ENCODE measurements at places on chromosomes 4 and X.

- DNase-seq = no peak
Measured at GRCh38 chr4:111037591-111038360, 414.9 kb upstream of the PITX2 start.

- no peak for DNase-seq
Measured at GRCh38 chr4:79212311-79212710, 113.5 kb downstream of the NAA11 start.

DNA sequence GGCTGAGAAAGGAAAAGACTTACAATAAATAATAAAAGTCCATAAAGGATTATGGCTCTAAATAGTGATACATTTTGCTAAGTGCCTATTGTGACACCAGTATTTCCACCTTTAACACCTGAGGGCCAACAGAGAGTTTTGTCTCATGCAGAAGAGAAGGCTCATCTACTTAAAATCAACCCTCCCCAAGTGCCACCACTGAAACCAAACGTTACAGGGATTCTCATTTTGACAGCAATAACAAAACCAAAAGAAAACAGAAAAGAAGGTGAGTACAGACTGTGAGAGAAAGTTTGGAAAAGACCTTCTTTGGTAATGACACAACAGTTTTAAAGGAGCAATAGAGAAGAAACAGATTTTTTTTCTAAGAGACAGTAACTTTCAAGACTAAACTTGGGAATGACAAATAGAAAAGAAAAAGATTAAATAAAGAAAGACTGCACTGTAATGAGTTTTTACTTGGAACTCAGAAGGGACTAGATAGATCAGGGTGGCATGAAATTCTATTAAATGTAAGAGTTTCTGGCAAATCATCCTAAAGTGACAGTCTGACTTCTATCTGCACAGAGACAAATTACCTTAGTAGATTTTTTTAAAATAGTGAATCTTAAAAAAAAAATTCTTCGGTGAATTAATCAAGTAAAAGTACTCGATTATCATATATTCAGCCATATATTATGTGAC is 109.7 kb downstream of the ZNF827 start:
- DNase-seq = no peak

DNA sequence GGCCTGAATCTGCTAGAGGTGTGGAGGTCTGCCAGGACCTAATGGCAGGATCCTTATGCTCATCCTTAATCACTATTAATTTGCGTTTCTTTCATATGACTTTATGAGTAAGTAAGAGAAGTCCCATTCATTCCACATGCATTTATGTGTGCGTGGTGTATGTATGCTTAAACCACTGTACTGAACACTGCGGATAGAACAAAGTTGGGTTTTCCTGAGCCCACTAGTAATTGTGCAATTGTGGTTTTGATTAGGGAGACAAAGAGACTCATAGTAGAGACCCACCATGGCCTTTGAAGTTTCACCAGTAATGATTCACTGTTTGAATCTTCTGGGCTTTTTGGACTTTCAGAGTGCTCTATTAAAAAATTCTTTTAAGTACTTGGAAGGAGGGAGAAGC is 498.5 kb upstream of the DIPK2B start:
- no peak for DNase-seq

DNA sequence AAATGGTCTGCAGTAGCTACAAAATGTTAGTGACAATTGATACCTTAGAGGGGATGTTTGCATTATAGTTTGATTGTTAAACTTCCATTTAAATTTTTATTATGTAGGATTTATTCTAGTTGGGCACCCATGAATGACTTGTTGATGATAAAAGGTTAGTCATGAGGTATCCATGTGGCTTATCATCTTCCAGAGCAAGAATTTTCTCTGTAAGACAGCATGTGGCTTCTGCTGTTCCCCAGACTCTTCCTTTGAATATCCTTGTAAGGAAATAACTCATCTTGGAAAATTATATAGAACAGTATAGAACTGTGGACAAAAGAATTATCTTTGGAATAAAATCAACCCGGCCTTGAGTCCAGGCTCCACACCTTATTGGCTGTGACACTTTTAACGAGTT is 40.1 kb upstream of the KLHL8 start:
- no peak for DNase-seq

DNA sequence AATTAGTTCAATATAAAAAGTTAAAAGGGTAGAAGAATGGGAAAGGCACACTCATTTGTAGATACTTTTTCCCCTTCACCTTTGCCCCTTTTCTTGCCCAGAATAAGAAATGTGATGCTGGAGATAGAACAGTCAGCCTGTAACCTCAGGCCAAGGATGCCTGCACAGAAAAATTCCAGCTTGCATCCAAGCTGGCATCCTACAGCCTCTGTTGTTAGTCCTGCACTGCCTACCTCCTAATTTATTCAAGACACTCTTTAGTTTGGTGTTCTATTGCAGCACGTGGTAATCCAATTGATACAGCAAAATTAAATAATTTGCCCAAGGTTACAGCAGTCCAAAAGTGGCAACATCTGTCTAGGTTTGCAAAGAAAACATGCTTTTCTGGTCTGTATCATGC is 9.7 kb upstream of the USO1 start:
- DNase-seq = no peak

GRCh38 chr4:38114386-38115150 is 154.4 kb downstream of the PTTG2 start:
- DNase-seq = no peak

- no peak for DNase-seq
Measured at GRCh38 chr4:140807491-140808252, 51.5 kb upstream of the TBC1D9 start.

DNA sequence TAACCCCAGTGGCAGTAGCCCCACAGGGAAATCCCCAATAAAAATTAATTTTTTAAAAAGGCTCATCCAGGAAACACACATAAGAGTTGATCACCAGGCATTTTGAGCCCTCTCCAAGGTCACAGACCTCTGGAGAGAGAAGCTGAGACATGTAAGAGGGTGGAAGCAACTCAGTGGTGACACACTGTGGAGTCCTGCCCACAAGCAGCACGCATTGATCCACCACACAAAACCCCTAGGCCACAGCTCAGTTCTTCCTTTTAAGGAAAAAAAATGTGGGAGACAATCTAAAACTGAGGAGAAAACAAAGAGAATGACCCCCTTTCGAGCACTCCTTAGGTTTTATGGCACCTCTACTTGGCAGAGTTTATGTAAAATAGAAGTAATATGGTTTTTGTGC is 71.7 kb upstream of the S100G start:
- no peak for DNase-seq

DNA sequence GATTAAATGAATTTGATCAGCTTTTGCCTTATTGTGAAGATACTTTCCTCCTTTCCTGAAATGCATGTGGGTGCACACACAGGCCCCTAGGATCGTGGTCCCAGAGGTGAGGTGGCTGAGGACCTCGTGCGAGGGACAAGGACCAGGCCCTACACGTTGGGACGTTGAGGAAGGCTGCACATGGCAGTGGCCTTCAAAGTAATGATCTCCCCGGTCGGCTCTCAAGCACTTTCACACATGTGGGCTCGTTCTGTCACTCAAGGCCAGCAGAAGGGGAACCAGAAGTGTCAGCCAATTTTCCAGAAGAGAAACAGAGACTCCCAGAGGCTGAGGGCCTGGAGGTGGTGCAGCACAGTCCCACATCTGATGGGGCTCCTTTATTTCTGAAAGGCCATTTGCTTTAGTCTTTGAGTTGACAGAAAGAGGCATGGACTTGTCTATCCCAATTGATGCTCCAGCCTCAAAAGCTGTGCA is 196.8 kb downstream of the AFAP1 start:
- DNase-seq = no peak

DNA sequence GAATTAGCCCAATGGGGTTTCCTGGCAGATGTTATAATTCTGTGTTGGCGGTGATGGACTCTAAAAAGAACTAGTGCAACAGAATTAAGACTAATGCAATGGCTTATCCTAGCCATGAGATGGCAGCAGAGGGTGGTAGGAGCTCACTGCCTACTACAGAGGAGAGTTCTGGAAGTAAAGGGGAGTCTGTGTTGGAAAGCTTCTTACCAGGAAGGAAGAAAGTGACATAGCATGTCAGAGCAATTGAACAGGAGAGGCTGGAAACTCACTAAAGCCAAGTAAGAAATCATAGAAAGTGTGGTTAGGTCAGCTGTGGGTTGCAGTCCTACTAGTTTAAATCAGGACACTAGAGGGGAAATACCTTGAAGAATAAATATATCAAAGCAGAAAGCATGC is 6.3 kb upstream of the TRPC5OS start:
- DNase-seq = no peak

DNA sequence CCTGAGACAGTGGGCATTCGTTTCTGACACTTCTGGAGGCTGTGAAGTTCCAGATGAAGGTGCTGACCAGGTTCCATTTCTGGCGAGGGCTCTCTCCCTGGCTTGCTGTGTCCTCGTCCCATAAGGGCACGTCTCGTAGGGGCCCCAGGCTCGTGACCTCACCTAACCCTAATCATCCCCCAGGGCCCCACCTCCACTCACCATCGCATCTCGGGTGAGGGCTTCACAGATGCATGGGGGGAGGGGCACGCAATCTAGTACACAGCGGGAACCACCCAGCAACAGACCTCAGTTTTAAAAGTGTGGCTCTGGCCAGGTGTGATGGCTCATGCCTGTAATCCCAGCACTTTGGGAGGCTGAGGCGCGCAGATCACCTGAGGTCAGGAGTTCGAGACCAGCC is 22.1 kb downstream of the PDE6B start:
- DNase-seq = no peak

DNA sequence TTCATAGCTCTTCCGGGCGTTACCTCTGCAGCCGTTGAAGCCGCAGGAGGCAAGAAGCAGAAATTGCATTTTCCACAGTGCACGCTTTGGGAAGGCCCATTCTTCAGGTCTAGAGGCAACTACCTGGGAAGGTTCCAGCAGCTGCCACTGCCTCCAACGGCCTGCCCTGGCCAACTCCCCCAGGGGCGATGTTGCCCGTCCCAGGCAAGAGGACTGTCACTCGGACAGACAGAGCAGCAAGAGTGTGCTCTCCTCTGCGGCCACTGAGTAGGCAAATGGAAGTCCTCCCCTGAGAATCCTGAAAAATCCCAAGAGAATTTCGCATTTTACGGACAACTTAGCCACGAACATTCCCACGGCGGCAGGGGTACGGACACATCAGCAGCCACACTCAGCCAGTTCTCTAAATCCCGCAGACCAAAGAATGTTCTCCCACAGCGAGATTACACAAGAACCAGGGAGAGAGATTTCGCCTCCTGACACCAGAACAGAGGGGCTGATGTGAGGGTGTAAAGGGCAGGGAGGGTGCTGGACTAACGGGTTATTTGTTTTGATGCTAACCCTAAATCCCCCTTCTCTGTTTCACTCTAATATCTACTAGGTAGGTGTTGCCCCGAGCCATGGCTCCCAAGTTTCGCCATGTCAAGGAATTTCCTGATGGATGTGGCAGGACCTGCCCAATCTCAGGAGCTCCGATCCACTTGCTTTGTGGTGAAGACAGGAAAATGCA is 63.8 kb downstream of the SEPSECS start:
- DNase-seq = no peak

DNA sequence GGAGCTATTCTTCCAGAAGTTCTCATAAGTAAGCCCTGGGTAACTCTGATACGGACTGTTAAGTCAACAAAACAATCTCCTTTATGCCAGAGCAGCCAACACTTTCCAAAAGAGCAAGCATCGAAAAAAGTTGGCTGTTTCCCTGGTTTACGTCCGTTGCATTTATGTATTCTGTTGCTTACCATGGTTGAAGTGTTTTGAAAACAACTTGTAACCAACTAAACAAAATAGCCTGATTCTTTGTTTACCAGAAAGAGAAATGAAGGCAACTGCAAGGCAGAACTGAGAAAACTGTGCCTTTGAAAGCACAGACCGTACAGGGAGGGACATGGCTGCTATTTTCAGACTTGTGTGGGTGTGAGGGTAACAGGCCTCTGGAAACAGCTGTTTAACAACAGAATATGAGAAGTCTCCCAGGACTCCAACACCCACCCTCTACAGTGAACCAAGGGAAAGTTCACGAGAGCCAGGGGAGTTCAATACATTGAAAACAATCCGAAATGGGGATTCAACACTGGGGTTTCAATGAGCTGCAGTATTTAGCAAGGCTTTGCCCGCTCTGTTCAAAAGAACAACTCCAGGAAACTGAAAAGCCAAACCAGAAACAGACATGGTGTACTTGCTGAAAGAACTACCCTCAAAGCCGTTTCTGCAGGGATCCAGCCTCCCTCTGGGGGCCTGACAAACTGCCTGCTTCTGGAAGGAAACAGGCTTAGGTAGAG is 95.8 kb upstream of the EGFL6 start:
- no peak for DNase-seq

DNA sequence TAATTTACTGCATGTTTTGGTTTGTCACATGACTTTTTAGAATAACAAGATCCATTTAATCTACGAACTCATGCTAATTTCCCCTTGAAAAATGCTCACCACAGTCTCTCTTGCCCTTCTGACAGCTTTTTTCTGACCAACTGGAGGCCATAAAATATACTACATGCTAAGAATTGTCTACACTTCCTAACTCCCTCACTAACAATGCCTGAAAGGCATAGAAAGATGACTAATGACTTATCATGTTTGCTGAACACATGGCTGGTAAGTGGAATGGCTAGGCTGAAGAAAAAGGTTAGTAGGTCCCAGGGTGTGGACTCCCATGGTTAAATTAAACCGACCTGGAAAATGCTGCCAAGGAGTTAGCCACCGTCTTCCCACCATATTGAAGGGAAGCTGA is 309.9 kb downstream of the SPOCK3 start:
- DNase-seq = no peak

- no peak for DNase-seq
Measured at GRCh38 chrX:115367455-115367854, 77.9 kb downstream of the LUZP4 start.
